Muscle of leg (tissue), 16 donors: ENCODE measurements at places on chromosomes 16 and 17. TPM values are rescaled to one million over a fixed set of nuclear protein-coding genes. Genes with fewer than 3 reads are reported as not detected.

SLFN14 gene
- 0.12 TPM for polyA plus RNA-seq

C17orf50 gene
- not detected for polyA plus RNA-seq

CD79B gene
- polyA plus RNA-seq, result 1.8 TPM

SLC35G6 gene
- 0.17 TPM for polyA plus RNA-seq

HSD17B1 gene
- 2.7 TPM for polyA plus RNA-seq

DNA sequence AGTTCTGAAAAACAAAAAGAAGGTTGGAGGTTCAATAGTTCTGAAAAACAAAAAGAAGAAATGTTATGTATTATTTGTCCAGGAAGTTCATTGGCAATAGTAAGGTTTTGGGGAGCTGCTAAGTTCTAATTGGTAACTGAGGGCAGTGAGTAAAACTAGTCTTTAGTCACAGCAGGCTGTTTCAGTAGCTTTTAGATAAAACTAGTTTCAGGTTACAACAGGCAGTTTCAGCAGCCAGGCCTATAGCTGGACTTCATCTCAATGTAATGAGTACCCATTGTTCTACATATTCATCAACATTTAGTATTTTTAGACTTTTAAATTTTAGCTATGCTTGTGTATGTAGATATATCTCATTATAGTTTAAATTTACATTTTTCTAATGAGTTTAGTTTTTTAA lies 639.3 kb downstream of the TOX3 start:
- DNase-seq, result no peak

- DNase-seq, result peak; percentile 69
Observed at GRCh38 chr17:44170499-44171201, at the start of gene ASB16. Gene ASB16 (plus strand): TSS chr17:44170704. CDS start chr17:44170790, 86 bp downstream.

- DNase-seq, result no peak
Observed at GRCh38 chr16:13897806-13898205, 22.1 kb upstream of the ERCC4 start.

DNA sequence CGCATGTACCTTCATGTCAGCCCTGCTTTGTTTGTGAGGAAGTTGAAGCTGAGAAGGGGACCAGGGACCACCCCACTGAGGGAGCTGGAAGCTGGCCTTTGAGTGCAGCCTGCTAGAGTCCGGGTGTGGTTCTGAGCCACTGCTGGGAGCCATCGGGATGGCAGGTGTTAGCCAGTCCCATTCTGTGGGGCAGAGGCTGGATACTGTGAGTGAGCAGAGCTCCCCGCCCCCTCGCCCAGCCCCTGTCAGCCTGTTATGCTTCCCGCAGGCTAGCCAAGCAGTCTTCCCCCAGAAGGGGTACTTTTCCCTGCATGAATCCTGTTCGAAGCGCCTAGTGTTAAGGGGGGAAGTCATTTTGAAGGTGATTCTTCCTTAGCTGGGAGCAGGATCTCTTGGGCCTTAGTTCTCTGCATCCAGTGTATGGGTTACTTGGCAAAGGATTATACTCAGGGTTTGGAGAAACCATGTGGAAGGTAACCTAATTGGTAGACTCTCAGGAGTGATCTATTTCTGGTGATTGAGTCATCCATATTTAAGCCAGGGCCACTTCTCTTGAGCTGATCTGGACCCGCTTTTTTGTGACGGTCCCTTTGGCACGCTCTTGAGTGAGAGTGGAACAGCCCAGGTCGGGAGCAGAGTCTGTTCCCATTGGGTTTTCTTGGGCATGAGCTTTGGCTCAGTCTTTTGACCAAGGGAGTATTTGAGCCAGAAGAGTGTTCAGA lies 23.8 kb downstream of the AKAP1 start:
- DNase-seq, result peak; percentile 45

- DNase-seq, result no peak
Observed at GRCh38 chr16:9713156-9713555, 469.1 kb downstream of the GRIN2A start.

GRCh38 chr17:82095777-82096708 lies 2.0 kb downstream of the FASN start:
- no peak for DNase-seq

DNA sequence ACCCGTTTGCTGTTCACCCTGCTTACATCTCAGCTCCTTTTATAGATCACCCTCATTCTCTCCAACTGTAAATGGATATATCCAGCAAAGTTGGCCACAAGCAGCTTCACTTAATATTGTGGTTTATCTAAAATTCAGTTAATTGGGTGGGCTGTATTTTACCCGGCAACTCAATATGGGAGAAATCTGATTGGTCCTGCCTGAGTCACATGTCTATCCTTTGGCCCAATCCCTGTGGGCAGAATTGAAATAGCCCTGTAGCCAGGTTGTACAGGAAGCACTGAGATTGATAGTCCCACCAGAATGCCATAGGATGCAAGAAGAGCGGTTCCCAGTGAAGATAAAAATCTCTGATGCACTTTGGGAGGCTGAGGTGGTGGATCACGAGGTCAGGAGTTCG lies 73.2 kb downstream of the AIPL1 start:
- DNase-seq, result peak; percentile 8

DNA sequence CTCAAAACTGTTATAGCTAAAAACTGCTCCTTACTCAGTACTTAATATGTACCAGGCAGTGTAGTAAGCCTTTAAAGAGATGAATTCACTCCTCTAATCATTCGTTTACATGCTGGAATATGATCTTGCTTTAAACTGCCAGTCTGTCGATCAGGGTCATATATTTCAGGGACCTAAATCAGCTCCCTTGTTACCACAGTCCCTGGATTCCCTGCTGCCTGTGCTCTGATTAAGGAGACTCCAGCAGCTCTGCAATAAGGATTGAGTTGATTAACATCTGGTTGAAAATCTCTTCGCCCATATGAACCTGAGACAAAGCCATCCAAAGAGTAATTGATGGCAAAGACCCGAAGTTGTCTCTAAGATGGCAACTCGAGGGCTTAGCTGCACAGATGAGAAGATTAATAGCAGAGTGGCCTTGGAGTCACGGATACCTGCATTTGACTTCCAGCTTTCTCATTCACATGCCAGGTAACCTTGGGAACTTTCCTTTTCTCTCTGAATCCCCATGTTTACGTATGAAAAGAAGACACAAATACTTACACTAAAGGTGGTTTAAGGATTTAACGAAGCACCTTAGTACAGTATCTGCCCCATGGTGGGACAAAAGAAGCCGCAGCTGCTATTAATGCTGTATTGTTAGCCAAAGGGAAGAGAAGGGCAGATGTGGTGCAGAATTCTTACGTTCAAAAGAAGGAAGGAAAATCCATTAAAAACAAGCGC lies 68.2 kb downstream of the VAT1L start:
- no peak for DNase-seq

GRCh38 chr17:63701868-63702720 lies 2.2 kb upstream of the LIMD2 start:
- DNase-seq, result no peak

- no peak for DNase-seq
Observed at GRCh38 chr16:85845266-85845665, 45.8 kb downstream of the COX4I1 start.

DNA sequence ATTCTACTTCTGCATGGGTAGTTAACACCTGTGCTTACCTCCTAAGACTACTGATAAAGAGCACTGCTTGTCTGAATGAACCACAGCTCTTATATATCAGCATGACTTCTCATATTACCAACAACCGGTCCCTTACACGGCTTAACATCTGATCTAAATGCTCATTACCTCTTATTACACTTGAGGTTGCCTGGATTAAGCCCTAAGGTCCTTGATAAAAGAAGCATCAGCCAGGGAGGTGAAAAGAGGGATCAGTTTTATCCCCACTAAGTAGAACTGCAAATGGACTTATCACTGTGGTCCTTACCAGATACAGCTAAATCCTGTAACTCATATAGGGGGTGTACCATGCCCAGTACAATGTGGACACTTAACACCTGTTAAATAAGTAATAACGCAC lies 8.2 kb upstream of the RSKR start:
- no peak for DNase-seq

DNA sequence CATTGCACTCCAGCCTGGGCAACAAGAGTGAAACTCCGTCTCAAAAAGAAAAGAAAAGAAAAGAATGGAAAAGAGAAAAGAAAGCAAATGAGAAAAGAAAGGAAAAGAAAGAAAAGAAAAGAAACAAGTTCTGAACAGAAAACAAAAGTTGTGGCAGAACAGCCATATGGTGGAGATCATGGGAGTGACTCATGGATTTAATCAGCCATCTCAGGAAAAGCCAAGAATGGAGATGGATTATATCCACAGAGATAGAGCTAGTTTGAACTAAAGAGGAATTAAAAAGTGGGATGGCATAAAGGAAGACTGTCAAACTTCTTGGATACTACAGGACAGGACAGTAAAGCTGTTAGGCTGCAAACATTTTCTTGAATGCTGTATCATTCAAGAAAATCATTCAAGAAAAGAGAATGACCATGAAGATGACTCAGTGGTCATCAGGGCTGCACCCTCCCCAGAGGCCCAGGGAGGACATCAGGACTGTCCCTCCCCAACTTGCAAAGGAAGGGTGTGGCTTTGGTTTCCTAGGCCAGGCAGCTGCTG lies 120.6 kb downstream of the USP22 start:
- DNase-seq, result no peak

- DNase-seq, result no peak
Observed at GRCh38 chr17:32917081-32917480, 10.9 kb upstream of the TMEM98 start.

DNA sequence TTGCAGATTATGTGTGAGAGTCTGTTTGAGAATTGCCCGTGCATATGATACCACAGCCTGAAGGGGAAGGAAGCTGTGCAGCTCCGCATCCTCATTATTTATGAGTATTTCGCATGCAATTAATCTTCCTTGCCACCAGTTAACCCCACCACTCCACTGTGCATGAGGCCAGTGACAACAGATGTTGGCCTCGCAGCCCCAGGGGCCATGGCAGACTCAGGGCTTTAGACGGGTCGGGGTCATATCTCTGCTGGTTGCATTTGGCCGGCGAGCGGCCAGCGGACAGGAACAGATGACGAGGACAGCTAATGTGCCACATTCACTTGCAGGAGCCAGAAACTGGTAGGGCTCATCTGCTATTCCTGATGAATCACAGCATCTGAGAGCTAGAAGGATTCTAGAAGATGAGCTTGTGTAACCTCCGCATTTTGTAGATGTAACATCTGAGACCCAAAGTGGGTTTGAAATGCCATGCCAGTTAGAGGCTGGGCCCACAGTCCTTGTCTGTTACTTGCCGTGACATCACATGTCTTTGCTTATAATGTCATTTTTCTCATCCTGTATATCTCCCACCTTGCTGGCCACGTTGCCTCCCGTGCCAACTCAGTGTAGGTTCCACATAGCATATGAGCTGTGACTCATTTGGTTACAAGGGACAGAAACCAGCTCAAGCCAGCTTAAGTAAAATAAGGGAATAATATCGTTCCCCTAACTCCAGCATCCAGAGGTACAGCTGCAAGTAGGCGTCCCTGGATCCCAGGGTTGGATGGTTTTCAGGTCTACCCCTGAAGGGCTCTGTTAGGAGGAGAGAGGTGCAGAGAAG lies 137.2 kb downstream of the SNX29 start:
- DNase-seq, result peak; percentile 41

GRCh38 chr17:13367154-13367553 lies 234.6 kb downstream of the HS3ST3A1 start:
- no peak for DNase-seq

GRCh38 chr17:17960500-17961030 lies 11.6 kb downstream of the TOM1L2 start:
- no peak for DNase-seq
